RPMI7951 (cell line): ENCODE measurements at places on chromosomes 1 and 21. TPM values are rescaled to one million over a fixed set of nuclear protein-coding genes. Genes with fewer than 3 reads are reported as not detected.

Gene TSPAN1
- 0.48 TPM in 1 of 2 replicates, not detected in the other for total RNA-seq

DNA sequence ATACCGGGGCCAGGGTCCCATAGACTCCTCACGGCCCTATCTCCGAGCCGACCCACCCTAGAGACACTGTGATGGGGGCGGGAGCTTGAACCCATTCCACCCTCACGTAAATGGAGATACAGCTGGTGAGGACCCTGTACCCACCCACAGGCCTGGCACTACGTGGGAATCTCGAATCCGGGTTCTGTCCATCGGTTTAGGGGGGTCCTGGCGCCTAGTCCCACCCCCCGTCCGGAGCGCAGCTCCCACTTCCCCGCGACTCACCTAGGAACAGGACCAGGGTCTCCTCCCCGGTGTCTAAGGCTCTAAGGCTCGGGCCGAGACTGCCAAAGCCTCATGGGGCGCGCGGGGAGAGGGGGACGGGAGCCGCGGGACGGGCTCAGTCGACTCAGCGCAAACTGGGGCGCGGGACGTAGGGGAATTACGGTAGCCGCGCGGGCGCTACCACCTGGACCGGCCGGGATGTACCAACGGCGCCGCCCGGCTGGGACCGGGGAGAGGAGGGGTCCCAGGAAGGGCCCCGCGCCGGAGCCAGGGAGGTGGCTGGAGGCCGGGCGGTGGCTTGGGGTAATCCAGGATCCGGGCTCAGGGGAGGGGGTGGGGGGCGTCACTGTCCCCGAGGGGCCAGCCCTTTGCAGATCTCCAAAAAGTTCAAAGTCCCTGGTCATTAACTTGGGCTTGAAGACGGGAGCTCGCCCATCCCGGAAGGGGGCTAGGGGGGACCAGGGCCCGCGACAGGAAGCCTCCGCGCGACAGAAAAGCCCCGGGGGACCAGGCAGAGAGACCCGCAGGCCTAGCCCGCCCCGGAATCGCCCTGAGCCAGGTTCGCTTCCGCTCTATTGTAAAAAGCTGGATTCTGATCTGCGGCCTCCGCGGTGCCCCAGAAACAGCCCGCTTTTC lies 1.0 kb downstream of the PLEKHG5 start:
- DNase-seq = peak; percentile 78

Gene KIF2C
- 127 and 130 TPM in 2 replicates for total RNA-seq

Gene RIMS3
- 0.84 and 2.1 TPM in 2 replicates for total RNA-seq
